Nephron progenitor cell (in vitro differentiated cells): ENCODE measurements at places on chromosomes 4 and X.

DNA sequence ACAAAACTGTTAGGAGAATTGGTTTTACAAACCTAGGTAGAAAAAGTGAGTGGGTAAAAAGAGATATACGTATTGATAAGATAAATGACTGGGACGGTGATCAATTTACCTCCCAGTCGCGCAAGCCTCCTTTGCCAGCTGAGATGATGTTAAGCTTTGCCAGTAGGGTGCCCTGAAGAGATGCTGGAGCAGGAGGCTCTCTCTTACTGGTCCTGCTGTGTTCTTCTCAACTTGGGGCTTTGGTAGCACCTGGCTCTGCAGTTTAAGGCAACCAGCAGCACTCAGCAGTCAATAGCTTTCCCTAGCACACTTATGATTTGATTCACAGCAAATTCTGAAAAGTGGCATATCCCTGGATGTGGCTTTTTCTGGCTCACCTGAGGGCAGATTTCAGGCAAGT is 1461.7 kb downstream of the ADGRL3 start:
- DNase-seq, result no peak

GRCh38 chrX:46627711-46628419 is 54.3 kb downstream of the CHST7 start:
- DNase-seq, result peak; percentile 27

DNA sequence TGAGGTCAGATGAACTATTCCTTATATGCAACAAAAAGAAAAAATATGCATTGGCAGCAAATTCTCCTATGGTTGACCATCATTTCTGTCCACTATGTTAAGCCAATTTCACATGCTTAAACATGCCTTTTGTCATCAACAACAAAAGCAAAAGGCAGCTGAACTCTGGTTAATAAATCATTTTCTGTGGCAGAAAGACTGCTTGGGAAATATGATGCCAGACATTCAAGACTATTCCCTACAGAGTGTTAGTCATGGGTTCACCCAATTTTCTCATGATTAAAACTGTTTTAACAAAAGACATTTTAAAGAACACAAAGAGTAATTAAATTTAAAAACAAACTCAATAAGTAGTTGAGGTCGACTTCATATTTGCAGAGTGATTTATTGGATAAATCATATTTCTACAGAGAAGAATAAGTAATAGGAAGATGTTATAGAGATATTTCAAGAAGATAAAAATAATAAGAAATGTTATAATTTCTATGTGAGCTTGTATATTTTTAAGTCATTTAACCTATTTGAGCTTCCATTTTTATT is 890.6 kb downstream of the STPG2 start:
- no peak for DNase-seq

GRCh38 chr4:98509721-98510120 is 148.7 kb downstream of the TSPAN5 start:
- no peak for DNase-seq

DNA sequence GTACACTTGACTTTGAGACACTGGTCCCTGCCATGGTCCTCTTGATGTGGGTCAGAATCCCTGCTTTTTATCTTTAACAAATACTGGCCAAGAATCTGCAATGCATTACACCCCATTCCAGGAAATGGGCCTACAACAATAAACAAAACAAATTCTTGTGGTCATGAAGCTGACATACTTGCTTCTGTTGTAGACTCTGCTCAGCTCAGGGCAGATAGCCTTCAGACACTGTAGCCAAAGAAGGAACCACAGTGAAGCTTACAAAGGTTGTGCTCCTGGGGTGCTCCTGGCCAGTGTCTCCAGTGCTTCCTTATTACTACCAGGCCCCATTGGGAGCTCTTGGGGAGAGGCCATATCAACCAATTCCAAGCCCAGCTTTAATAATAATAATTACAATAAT is 21.8 kb downstream of the KIAA1210 start:
- no peak for DNase-seq

GRCh38 chr4:173325007-173325736 is 9.0 kb downstream of the HMGB2 start:
- no peak for DNase-seq

- DNase-seq, result no peak
These were observed 167.3 kb downstream of the PJA1 start for GRCh38 chrX:68997911-68998310.

- DNase-seq, result no peak
These were observed 44.5 kb upstream of the TRIM2 start for GRCh38 chr4:153159728-153160221.

GRCh38 chrX:72634331-72634730 is 61.7 kb upstream of the HDAC8 start:
- DNase-seq, result no peak

- no peak for DNase-seq
These were observed 4.1 kb upstream of the USP11 start for GRCh38 chrX:47228550-47229270.

DNA sequence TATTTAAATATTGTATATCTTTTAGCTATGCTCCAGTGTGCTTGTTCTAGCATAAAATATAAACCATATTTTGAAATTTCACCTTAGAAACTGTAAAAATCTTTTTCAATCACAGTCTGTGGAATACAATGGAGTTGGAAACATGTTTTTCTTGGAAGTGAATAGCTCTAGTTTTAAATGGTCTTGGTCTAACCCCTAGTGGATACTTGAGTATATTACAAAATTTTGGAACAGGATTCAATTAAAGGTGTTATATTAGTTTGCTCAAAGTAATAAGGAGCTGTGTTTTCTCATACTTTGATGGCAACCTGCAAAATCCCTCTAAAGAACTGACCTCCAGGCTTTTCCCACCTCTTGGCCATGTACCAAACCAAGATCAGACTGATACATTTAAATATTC is 48.2 kb downstream of the STK26 start:
- no peak for DNase-seq

GRCh38 chr4:155903453-155903852 is at the start of gene TDO2:
TSS of gene TDO2 (plus strand) at chr4:155903696. CDS start at chr4:155903759, 63 bp downstream.
- no peak for DNase-seq

DNA sequence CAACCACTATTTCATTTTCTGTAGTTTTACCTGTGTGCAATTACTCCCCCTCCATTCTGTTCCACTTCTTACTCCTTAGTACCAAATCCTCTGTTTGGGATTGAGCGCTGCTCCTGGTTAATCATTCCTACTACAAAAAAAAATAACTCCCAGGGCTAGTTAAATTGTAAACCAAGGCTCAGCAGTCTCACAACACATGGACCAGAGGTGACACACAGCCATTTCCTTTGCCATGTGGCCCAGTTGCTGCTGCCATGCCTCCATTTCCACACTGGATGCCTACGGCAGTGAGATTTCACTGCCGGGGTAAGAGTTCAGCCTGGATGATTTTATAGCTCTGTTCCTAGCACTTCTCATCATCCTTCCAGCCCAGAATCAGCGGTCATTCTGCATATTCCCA is 107.2 kb downstream of the AKAP4 start:
- DNase-seq, result no peak

DNA sequence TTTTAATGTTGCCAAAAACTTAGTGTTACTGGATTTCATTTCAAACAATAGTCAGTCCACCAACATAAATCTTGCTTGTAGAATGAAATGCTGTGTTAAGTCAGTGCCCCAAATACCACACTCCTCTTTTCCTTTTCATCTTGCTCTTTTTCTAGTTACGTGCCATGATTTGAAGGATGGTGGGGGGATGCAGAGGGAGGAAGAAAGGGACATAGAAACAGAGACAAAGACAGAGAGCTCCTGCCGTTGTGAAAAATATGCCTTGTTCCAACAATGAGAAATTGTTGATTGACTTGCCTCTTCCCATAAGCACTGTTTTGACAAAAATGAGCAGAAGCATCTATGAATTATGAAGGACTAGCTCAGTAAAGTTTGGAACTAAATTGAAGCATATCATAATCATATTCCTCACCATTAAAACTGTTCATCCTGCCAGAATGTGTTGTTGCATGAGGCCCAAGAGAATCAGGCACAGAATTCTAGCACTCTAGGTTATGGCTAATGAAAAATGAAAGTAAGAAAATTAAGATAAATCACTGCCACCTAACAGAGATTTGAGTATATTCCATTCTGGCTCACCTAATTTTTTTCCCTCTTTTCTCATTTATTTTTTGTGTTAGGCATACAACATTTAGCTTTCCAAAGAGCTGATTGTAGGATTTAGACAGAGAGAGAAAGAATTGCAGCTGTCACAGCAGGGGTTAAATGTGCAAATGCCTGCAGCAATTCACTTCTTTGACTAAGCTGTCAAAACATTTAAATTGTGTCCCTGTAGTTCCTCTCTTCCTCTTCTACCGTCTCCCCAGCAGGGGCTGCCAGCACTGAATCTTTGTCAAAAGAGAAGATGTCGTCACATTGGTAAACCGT is 111.6 kb upstream of the PTPN13 start:
- peak; percentile 36 for DNase-seq

DNA sequence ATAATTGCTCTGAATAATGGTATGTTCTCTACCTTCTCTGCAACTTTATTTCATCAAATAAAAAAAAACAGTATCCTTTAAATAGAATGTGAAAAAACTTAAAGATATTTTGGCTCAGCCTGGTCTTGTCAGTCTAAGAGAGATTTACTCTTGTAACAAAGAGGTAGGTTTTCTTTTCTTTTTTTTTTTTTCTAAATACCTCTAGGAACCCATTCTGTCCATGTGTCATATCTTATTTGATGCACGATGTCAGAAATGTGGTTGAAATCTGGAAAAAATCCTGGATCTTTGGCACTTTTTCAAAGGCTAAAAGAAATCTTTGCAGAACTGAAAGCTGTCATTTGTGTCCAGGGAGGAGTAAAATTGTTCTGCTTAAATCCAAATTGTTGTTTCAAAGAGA is 17.3 kb upstream of the FGF5 start:
- DNase-seq, result no peak

DNA sequence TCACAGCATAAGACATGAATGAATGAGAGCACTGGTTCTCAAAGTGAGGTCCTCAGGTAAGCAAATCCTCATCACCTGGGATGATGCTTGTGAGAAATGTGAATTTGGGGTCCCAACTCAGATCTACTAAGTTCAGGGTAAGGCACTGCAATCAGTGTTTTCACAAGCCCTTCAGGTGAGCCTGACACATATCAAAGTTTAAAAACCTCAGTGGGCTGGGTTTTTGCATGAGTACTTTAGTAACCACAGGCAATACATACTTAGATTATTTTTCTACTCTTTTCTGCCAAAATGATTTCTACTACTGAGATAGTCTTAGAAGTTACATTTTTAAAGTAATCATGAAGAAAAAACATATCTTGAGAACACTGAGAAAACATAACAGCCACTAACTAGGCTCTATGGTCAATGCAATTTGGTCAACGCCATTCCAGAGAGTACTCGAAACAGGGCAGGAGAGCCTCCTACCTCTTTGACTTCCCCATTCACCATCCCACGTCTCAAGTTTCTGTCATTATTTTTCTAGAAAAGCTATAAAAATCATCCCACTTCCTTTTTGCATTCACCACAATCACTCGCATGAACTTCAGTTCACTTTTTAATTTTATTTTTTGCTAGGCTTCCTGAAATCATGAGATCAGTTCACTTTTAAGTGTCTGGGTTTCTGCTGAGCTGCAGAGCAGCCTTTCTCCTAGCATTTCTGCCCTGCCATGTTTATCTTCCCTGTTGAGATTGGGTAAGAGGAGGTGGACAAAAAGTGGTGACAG is 73.8 kb downstream of the MFAP3L start:
- no peak for DNase-seq

DNA sequence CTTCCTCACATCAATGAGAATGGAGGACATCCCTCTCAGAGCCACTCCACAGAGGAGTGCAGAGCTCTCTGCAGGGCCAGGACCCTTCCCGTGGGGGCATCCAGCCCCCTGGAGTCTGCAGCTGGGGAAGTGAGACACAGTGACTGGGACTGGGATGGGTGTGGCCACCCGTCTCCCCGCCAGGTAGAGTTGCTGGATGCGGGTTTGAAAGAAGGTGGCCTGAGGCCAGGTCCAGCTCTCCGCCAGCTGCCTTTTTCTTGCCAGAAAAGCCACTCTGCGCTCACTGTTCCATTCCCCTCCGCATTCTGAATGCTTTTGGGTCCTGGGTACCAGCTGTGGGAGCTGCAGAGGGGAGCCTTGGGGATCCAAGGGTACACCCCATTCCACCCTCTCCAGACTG is 82.6 kb downstream of the ABLIM2 start:
- no peak for DNase-seq

GRCh38 chr4:56475917-56476316 is 8.5 kb downstream of the SRP72 start:
- DNase-seq, result no peak

DNA sequence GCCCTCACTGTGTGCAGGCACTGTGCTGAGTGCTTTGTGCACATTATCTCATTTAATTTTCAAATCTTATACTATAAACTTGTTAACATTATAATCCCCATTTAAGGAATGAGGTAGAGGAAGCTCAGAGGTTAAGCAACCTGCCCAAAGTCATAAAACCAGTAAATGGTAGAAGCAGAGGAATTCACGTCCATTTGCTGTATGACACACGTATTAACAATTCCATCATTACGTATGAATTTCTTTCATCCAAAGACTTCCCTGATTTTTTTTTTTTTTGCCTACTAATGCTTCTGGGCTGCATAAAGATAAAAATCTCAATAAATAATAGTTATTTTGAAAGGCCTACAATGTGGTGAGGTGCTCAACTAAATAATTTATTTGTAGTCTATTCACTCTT is 64.5 kb upstream of the H2AZ1 start:
- no peak for DNase-seq

DNA sequence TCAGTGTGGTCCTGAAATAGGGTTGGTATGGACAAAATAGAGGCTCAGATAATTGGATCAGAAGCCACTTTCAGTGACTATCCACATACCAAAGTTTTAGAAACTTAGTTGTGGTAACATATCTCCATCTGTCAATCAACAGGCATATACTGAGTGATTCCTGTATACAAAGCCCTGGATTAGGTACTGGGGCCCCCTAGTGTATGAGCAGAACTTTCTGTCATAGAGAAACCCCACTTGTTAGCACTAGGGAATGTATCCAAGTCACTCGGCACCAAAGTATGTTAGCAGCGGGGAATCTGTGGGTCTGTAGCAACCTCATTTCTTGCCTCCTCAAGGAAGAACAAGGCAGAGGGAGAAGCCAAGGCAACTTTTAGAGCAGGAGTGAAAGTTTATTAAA is 50.7 kb downstream of the MAP7D3 start:
- no peak for DNase-seq

- peak; percentile 60 for DNase-seq
These were observed 11.8 kb upstream of the MAN2B2 start for GRCh38 chr4:6562931-6563901.

GRCh38 chrX:154738011-154738738 is 12.7 kb downstream of the GAB3 start:
- no peak for DNase-seq

GRCh38 chr4:176856421-176856820 is 63.7 kb upstream of the VEGFC start:
- no peak for DNase-seq

- no peak for DNase-seq
These were observed 15.0 kb downstream of the SHISA3 start for GRCh38 chr4:42412251-42412650.

- no peak for DNase-seq
These were observed 64.6 kb downstream of the CRLF2 start for GRCh38 chrX:1147611-1148515.

- no peak for DNase-seq
These were observed 65.9 kb downstream of the DIPK2B start for GRCh38 chrX:45134775-45135174.

- DNase-seq, result no peak
These were observed 111.2 kb downstream of the PPP3CA start for GRCh38 chr4:101236097-101236496.
